ENCODE measurements at places on chromosomes 2 and 18.

DNA sequence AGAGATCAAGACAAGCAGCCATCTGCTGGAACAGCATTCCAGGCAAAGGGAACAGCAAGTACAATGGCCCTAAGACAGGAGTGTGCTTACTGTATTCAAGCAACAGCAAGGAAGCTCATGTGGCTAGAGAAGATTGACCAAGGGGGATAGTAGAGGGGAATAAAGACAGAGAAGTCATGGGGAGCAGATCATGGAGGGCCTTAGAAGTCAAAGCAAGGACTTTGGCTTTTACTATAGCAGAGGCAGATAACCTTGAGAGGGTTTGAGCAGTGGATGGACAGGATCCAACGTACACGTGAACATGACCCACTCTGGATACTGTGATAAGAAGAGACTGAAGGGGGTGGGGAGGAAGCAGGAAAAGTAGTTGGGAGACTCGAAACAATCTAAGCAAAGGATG lies 26.9 kb downstream of the SP5 start:
- DNase-seq: no peak

GRCh38 chr2:65395621-65396347 lies 36.6 kb downstream of the SPRED2 start:
- no peak for DNase-seq

DNA sequence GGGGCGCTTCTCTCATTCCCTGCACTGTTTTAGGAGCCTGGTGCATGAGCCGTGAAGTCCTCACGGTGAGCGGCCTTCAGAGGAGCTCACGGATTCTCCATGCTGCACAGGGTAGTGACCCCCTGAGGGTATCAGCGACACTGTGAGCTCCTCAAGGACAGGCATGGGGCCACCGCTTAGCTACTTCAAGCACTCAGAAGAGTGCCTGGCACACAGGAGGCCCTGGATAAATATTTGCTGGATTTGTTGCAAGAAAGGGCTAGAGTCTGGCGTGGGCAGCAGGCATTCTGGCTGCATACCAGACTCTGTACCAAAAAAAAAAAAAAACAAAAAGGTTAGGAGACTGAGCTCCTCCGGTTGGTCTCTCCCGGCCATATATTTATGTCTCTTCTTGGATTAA lies 5.7 kb upstream of the MBP start:
- DNase-seq: no peak

- no peak for DNase-seq
Measured at GRCh38 chr2:64024259-64024949, 5.2 kb upstream of the VPS54 start.

DNA sequence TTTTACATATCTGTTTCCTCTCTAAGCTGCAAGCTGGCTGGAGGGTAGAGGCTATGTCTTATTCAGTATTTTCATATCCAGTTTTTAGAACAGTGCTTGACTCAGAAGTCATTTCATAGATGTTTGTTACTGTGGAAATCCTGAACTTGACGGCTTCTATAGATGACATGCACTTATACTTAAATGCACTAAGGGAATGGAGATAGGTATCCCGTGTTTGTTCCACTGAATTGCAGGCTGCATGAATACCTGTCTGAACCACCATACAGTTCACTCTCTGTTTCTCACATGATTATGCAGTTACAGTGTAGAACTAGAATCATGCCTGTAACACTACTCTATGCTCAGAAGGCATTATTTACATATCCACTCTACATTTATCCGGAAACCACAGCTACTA lies 417.1 kb downstream of the MTX2 start:
- no peak for DNase-seq

DNA sequence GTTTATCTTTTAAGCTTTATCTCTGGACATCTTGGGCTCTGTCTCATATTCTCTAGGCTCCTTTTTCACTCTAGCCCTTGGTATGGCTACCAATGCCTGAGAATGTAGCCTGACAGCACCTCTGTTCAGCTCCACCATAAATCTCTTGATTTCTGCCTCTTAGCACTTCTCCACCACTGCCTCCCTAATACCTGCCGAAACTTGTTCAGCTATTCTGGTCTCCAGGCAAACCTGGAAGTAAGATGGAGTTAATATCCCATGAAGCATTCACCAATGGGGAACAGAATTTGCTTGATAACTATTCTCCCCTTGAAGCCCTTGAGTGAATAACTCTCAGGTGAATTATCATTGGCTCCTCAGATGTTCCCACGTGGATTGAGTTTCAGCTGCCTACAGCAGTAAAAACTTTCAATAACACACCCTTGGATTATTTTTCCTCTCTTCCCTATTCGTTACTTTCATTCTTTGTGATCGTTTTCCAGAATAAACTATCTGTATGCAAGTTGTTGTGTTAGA lies 145.6 kb downstream of the EVA1A start:
- DNase-seq: no peak

DNA sequence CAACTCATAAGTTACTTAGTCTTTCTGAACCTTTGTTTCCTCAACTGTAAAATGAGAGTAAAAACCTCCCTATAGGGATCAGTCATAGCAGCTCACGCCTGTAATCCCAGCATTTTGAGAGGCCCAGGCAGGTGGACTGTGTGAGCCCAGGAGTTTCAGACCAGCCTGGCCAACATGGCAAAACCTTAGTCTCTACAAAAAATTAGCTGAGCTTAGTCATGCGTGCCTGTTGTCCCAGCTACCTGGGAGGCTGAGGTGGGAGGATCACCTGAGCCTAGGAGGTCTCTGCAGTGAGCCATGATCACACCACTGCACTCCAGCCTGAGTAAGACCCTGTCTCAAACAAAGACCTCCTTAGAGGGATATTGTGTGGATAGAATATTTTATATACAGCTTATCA lies 2.3 kb downstream of the GPR155 start:
- no peak for DNase-seq

DNA sequence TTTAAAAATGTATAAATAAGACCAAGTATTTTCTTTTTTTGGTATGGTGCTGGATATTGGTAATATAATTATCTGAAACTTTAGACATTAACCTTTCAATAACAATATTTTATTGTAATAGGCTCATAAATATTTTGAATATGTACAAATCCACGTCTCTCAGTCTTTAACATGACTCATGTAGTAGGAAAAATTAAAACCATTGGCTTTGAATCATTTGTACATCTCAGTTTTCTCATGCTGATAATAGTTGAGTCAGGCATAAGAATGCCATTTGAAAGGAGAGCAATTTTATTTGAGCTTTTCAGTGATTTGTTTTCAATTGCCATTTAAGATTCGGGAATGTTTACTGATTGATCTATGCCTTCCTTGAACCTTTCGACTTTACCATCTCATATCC lies 364.8 kb downstream of the TGIF1 start:
- no peak for DNase-seq

DNA sequence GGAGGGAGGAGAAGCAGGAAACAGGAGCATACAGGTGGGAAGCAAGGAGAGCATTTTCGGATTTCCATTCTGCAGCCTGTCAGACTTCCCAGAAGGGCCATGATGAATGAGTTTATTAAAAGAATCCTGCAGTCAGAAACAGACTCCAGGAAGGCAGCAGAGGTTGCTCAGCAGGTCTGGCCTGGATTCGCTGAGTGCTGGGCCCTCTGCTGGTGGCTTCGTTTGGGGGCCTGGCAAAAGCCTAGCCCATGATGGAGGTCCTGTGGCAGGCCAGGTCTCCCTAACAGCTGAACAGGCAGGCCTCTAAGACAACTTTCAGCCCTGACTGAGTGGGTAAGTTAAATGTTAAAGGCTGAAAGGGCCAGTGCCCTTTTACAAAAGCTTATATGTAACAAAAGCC lies 108.2 kb upstream of the CAPN13 start:
- peak; percentile 41 for DNase-seq

- DNase-seq: peak; percentile 65
Measured at GRCh38 chr2:105329561-105330495, at the start of gene TGFBRAP1. TGFBRAP1 (minus strand) TSS chr2:105329735; CDS start chr2:105308301, 21,434 bp downstream.

- DNase-seq: peak; percentile 72
Measured at GRCh38 chr2:179861027-179861415, 391 bp downstream of the ZNF385B start.

DNA sequence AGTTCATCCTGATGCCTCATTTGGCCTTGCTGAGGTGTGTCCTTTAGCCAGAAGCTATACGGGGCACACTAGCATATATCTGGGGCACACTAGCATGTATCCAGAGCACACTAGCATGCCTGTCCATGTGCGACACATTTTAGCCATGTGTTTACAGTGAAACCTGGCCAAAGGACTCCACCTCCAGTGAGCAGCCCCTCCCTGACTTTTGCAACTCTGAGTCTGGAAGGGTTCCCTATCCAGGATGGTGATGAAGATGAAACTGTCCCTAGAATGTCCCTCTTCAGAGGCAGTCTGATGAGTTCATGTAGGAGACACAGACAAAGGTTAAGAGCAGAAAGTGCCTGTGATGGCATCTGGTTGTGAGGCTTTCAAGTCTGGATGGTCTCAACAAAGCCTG lies 61.4 kb upstream of the LGALSL start:
- DNase-seq: no peak

DNA sequence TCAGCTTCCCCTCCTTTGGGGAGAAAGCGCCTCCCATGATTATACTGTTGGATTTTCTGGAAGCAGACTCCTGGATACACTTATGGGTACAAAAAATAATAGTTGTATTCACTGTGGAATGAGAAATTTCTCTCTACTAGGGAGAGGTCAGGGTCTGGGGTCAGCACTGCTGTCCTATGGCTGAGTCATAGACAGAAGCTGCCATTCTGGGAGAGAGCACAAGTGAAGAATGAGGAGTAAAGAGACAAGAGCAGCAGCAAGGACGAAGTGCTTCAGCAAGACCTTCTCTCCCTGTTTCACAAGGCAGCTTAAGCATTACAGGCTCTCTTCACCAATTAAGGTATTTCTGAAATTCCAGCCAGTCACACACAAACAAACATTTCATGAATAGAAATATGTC lies 10.1 kb upstream of the UNC80 start:
- DNase-seq: no peak

GRCh38 chr2:211985393-211985792 lies 553.2 kb downstream of the ERBB4 start:
- DNase-seq: no peak

DNA sequence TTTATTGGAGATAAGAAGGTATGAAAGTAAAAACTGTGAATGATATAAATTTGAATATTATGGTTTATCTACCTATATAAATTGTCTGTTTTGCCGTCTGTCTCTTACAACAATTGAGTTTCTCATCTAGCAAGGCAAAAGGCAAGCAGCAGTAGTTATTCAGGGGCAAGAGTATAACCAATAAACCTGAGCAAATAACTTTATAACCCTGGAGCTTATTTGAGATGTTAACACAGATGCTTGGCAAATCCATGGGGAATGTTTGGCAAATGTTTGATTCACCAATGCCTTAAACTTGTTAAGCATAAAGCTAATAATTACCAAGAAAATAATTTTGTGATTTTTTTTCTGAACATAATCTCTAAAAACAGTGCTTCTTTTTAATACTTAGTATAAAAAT lies 9.9 kb upstream of the EPHA4 start:
- DNase-seq: no peak

DNA sequence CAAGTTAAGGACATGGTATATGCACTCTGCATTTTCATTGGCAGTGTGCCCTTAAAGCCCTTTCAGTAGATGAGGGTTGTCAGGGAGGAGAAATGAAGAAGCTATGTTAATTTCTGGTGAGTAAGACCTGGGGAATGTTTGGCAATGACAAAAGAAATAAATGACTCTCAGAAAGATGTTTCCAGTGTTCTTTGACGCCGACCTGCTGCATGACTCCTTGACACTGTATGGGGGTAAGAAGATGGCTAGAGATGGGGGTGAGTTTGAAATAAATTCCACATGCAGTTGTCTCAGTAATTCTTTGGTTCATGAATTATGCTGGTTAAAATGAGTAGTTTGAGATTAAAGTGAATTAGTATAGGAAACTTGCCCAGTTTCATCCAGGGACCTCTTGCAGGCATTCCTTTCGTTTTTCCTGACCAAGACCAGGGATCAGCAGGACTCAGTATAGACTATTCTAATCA lies 5.9 kb downstream of the CCDC121 start:
- no peak for DNase-seq

DNA sequence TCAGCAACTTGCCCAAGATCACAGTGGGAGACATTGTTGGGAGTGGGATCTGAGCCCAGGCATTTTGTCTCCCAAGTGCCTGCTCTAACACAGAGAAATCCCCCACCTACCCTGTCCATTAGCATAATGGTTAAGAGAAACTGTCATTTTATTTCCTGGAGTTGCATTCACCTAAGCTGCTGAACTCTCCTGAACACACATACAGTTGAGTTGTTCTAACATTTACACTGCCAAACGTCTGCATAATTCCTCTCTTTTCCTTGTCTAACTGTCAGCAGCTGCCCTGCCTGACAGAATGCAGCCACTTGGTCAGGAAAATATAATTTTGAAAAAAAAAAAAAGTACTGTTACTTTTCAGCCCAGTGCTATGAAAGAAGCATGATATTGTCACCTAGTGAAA lies 396.3 kb upstream of the PIK3C3 start:
- no peak for DNase-seq

DNA sequence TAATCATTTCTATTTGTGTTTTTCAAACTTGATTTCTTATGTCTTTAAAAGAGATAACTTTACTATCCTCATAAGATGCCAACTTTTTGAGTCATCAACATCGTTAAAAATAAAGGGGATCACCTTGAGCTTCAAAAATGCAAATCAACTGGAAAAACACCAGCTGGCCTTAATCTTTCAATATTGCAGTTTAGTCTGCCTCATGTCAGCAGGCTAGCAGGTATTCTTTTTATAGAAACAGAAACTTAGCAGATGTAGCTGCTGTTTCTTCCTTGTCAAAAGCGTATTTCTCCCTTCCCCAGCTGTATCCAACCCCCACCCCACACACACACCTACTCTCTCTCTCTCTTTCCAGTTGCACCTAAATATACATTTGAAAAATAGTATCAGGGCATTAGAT lies 154.1 kb upstream of the ZNF804A start:
- DNase-seq: no peak

GRCh38 chr2:86411396-86411795 lies 29.8 kb upstream of the KDM3A start:
- DNase-seq: no peak

GRCh38 chr2:234971496-234971895 lies 19.7 kb downstream of the SH3BP4 start:
- DNase-seq: no peak

DNA sequence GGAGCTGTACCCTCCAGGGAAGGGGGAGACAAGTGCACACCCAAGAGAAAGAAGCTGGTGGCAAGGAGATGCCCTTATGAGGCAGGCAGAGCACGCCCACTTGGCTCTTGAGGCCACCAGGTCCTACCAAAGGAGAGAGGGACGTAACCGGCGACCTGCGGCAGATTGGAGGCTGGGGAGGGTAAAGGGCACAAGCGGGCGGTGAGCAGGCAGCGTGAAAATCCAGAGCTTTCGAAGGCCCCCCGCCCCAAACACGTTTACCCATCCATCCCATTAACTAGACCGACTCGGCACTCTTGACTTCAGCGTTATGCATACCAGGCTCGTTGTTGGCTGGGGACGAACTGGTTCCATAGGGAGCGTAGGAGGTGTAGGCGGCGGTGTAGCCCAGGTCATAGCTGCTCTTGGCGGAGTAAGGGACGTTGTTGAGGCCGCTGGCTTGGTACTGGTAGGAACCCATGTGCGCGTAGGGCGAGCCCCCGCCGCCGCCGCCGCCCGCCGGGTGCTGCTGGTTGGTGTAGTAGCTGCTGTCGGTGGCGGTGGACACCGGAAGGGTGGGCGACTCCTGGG lies 794 bp downstream of the DLX2 start:
- DNase-seq: no peak

Data from nephron progenitor cell (in vitro differentiated cells).